H54 (cell line): ENCODE measurements at places on chromosomes 2 and 18.

GRCh38 chr2:128449226-128450061 is 130.8 kb upstream of the HS6ST1 start:
- no peak for DNase-seq

GRCh38 chr18:75864816-75865215 is 437.3 kb upstream of the SMIM21 start:
- no peak for DNase-seq

GRCh38 chr18:54608028-54608642 is 17.1 kb downstream of the DYNAP start:
- no peak for DNase-seq

- DNase-seq: no peak
Observed at GRCh38 chr2:25552318-25552717, 121.1 kb downstream of the DTNB start.

DNA sequence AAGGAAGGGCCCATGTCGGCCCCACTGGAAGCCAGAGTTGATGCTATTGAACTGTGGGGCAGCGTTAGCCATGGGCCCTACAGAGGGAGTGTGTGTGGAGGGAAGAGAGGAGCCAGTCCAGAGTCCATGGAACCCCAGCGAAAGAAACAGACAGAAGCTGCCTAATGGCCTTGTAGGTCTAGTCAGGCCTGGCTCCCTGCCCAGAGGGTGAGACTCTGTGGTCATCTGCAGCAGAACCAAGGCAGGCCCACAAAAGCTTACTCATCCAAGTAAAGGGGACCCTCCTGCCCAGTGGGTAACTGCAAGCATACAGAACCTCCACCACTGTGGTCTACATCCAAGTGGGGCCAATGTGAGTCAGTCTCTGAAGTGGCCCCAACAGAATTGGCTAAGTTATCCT is 439.8 kb downstream of the TGIF1 start:
- no peak for DNase-seq
